Activated T-helper 1 cell treated with anti-CD3 and anti-CD28 coated beads, Interleukin-12 subunit alpha, Interleukin-12 subunit beta, Interleukin-2, Interleukin-4 antibody, amounts not matched to agents 30 ng/mL and 10 ng/mL and 1 ng/mL, durations not matched to agents 14 hours and 24 hours and 36 hours (primary cell): ENCODE measurements at places on chromosomes 12 and 14. TPM values are rescaled to one million over a fixed set of nuclear protein-coding genes. Genes with fewer than 3 reads are reported as not detected.

DNA sequence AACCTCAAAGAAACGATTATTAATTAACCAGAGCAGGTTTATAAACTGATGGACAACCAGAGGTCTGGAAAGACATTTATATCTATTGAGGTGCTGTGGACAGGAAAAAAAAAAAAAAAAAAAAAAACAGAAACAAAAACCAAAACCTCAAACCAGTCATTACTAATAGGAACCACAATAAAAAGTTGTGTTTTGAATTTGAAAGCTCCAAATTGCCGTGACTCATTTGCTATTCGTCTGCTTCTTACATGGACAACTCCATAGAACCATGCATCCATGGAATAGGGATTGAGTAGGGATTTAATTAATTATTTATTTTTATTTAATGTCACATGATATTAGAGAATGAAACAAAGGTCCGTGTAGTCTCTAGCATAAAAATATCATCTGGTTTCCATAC is 134.1 kb upstream of the SSTR1 start:
- no peaks in the 10 kb centered on the region for H3K36me3 ChIP-seq
- DNase-seq, result no peak
- no peak overlapping the region for H3K4me3 ChIP-seq
- peaks cover 32% of the 10 kb centered on the region for H3K4me1 ChIP-seq
- no peaks in the 10 kb centered on the region for H3K27me3 ChIP-seq

GRCh38 chr14:91847693-91848092 is 19.6 kb downstream of the TC2N start:
- peaks cover 17% of the 10 kb centered on the region for H3K4me1 ChIP-seq
- no peak overlapping the region for H3K27ac ChIP-seq
- no peaks in the 10 kb centered on the region for H3K27me3 ChIP-seq
- peaks cover 59% of the 10 kb centered on the region for H3K36me3 ChIP-seq
- no peak overlapping the region for H3K4me3 ChIP-seq

DNA sequence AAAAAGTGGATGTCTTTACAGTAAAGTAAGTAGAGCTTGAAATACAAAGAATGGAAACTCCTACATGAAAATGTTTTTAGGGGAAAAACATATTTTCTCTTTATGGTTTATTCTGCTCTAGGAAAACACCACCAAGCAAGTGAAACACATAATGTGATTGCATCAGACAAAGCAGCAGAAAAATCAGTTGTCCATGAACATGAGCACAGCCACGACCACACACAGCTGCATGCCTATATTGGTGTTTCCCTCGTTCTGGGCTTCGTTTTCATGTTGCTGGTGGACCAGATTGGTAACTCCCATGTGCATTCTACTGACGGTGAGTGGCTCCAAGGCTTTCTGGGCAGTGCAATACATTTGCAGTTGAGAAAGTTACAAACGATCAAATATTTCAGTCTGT is 42.6 kb upstream of the PLEKHD1 start:
- H3K4me1 ChIP-seq, result peaks cover 18% of the 10 kb centered on the region
- peak overlapping the region; percentile 4 for H3K4me3 ChIP-seq
- no peak for DNase-seq
- no peaks in the 10 kb centered on the region for H3K27me3 ChIP-seq

DNA sequence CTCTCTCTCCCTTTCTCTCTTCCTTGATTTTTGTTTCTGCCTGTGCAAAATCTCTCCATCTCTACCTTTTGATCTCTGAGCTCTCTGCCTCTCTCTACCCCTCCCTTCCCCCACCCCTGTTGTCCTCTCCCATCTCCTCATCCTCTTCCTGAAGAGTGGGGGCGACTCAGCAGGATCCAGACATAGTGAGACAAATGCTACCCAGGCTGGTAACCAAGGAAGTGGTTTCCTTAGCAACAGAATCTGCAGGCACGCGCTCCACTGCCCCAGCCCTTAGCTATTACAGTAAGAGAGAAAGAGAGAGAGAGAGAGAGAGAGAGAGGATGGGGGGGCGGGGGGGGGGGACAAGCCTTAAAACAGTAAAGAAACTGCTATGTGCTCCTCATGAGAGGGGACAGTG is 85.6 kb downstream of the CMKLR1 start:
- H3K4me1 ChIP-seq, result no peaks in the 10 kb centered on the region
- no peaks in the 10 kb centered on the region for H3K27me3 ChIP-seq
- no peak overlapping the region for H3K27ac ChIP-seq
- no peak for DNase-seq
- no peak overlapping the region for H3K4me3 ChIP-seq

DNA sequence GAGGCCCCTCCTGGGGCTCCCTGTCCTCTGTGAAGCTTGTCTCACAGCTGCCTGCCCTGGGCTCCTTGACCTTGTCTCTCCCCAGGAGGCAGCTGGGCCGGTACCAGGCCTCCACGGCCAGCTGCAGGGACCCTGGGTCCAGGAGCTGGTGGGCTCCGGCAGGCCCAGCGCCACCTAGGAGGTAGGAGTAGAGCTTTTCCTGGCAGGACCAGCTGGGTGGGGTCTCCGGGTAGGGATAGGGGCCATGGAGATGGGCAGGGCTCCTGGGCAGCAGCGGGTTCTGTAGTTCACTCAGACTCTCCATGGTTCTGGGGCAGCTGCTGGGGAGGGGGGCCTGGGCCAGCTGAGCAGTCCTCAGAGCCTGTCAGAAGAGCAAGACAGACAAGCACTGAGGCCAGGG is 16.6 kb downstream of the SYNDIG1L start:
- H3K4me3 ChIP-seq, result no peak overlapping the region
- no peaks in the 10 kb centered on the region for H3K4me1 ChIP-seq
- H3K27me3 ChIP-seq, result peaks cover 6% of the 10 kb centered on the region
- H3K36me3 ChIP-seq, result no peaks in the 10 kb centered on the region

The KRT4 gene
- not detected in 2 replicates for total RNA-seq

The WASHC3 gene
- total RNA-seq, result 20.4 and 26.3 TPM in 2 replicates

- no peak overlapping the region for H3K4me3 ChIP-seq
- DNase-seq, result no peak
- no peaks in the 10 kb centered on the region for H3K36me3 ChIP-seq
- H3K27ac ChIP-seq, result no peak overlapping the region
- no peaks in the 10 kb centered on the region for H3K27me3 ChIP-seq
- H3K4me1 ChIP-seq, result peaks cover 8% of the 10 kb centered on the region
Measured at GRCh38 chr12:43338848-43339526, 213.0 kb downstream of the ADAMTS20 start.
